ENCODE measurements at places on chromosomes 4 and X.

GRCh38 chrX:136666088-136666487 lies 18.1 kb downstream of the CD40LG start:
- no peak for DNase-seq

GRCh38 chrX:66638591-66639500 lies at the start of gene EDA2R:
Gene EDA2R, minus strand, starts transcription at chrX:66639078. Its CDS starts 23,058 bp downstream, at chrX:66616020.
- DNase-seq = peak; percentile 73

DNA sequence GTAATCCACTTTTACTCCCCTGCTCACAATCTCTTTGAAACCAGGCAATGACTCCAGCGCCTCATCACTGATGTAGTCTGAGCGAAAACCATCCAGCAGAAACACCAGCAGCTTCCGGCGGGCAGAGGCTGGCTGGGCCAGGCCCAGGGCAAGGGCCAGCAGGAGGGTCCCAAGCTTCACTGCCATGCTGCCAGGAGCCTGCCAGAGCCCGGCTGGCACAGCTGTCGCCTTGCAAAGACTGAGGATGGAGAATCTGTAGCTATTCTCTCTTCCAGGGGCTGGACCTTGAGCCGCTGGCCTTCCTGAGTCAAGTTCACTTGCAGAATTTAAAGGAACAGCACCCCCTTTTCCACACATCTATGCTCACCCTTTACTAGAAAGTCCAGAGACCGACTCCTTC lies at the start of gene ENPP6:
Gene ENPP6 (minus strand): TSS at position 240 of the 400 bp plus-strand sequence. CDS start 54 bp downstream, at position 186.
- DNase-seq = no peak

DNA sequence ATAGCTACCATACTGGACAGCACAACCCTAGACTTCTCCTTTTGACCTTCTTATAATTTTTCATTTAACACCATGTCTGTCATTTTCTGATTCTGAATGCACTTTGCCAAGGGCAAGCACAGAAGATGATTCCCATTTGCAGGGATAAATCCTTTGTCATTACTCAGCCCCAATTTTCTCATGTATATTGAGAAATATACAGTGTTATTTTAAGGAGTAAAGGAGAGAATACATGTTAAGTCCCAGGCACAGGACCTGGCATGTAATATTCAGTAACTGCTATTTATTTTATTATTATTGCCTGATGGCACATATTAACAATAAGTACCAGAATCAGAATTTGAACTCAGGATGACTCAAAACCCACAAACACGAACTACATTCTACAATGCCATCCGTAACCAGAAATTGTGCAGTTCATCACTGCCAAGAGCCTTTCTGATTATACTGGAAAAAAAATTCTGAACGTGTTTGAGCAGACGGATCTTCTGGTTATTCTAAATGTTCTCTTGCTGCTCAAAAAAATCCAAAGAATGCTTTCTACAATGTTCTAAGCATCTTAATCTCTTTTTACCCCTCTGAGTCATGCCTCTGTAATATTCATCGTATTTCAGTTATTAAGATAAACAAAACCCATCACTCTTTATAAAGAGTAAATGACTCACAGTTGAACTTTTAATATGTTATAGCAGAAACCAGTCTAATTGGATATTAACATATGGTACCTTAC lies 170.0 kb downstream of the MID1 start:
- DNase-seq = peak; percentile 59

DNA sequence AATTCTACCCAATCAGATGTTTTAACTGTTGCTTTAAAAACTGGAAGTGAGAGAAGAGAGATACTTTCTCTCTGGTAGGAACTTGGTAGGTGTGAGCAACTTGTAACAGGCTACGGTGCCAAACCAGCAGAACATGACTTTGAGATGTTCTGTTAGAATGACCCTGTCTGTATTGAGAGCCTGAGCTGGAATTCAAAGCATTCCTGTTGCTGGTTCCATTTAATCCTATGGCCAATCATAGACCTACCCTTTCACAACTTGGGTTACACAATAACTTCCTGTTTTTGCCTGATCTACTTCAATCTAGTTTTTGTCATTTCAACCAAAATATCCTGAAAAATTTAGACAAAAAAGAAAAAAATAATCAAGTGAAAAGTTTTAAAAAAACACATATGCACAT lies 1.7 kb upstream of the PRRG1 start:
- peak; percentile 25 for DNase-seq

DNA sequence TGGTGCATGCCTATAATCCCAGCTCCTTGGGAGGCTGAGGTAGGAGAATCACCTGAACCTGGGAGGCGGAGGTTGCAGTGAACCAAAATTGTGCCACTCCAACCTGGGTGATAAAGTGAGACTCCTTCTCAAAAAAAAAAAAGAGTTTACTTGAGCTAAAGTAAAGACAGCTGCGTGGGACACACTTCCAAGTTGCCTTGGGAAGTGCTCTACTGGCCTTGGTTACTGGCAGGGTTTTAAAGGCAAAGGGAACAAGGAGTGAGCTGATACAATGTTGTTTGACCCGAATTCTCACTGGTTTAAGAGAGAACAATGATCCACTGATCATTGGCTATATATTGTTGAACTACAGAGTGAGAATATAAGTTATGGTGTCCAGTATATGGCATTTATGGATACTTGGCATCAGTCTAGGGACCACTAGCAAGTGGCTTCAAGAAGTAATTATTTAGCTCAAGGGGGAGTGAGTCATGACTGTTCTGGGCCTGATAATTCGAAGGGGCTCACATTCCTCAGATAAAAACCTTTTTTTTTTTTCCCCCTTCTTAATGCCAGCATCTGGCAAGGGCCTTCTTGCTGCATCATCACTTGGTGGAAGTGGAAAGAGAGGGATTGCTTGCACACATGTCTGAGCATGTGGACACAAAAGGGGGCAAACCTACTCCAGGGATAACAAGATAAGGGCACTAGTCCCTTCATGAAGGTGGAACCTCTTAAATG lies 32.3 kb downstream of the GRK4 start:
- no peak for DNase-seq

GRCh38 chrX:110877326-110877725 lies 81.7 kb upstream of the CHRDL1 start:
- no peak for DNase-seq

- peak; percentile 67 for DNase-seq
Measured at GRCh38 chr4:5051278-5052203, at the start of gene STK32B. Gene STK32B, plus strand, starts transcription at chr4:5051480.

DNA sequence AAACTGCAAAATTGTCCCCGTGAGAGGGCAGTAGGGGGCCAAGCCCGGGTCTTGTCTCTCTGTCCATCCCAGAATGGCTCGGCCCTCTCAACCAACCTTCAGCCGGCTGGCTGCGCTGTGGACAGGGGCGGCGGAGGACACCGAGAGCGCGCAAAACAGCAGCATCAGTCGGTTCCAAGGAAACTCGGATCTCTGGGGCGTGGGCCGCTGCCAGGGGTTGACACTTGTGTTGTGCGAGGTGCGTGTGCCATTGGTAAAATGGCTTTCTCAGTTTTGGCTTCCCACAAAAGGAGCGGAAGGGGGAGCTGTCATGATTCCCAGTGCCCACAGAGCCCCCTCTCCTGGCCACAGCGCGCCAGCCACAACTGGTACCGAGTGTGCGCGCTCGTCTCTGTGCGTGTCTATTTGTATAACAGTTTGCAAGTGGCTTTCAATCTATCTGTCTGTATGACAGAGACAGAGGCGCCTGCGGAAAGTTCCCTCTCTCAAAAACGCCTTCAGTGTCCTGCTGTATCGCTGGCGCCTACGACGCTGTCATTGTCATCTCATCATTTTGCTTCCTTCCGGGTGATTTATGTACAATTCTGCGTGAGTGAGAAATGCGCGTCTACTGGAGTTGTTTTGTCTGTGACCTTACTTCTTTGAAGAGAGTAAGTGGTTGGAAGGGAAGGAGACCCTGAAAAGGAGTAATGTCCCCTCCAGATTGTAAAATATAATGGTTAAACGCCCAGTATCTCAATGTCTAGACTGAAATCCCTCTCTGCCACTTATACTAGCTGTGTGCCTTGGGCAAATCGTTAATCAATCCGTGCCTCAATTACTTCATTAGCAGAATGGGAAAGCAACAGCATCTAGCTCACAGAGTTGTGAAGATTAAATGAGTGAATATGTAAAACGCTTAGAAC lies 1.8 kb downstream of the DKK2 start:
- no peak for DNase-seq

GRCh38 chrX:107710617-107711391 lies 64.8 kb downstream of the TSC22D3 start:
- DNase-seq = peak; percentile 66

- no peak for DNase-seq
Measured at GRCh38 chr4:122073615-122074014, 78.5 kb upstream of the BLTP1 start.

DNA sequence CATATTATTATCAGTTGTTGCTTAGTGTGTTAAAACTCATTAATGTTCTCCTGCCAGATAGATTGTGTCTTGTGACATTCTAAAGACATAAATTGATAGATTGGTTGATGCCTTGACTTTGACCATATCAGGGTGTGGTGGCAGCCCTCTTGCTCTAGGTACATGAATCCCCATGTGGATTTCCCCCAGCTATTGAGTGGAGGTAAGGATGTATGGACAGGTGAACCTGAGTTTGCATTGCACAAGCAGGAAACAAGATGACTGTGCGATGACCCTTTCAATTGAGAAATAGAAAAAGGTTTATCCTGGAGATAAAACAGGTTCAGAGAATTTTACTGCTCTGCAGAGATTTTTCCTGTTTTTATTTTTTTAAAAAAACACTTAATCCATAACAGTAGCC lies 619.2 kb downstream of the SPRY1 start:
- DNase-seq = no peak

DNA sequence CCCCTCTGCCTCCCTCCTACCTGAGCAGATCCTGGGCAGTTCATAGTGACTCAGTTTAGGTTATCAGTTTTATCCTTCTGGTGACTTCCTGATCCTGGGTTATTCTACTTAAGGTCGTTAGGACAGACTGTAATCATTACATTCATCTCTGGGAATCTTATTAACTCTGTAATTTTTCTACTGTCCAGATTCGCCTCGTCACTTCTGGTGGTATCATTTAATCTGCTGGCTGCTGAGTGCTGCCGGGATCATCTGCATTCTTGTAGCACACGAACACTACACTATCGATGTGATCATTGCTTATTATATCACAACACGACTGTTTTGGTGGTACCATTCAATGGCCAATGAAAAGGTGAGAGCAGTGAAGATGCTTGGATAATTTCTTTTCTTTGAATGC lies 23.0 kb upstream of the CYP2U1 start:
- no peak for DNase-seq

DNA sequence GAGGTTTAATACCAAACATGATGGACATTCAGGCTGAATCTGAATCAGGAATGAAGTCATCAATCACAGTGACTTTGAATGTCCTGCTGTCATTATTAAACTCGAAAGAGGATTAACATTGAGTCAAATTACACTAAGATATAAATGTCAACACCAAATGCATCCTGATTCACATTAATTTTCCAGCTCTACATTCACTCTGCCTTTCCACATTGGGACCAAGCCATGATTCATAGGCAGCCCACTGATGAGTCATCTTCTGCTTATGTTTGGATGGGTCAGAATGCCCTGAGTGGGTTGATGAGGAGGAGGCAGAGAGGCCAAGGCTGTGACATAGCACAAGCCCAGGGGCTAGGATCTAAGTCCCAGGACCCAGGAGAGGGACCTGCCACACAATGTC lies 247.6 kb upstream of the RPS6KA3 start:
- DNase-seq = no peak

- no peak for DNase-seq
Measured at GRCh38 chrX:13119386-13119785, 75.0 kb upstream of the FAM9C start.

DNA sequence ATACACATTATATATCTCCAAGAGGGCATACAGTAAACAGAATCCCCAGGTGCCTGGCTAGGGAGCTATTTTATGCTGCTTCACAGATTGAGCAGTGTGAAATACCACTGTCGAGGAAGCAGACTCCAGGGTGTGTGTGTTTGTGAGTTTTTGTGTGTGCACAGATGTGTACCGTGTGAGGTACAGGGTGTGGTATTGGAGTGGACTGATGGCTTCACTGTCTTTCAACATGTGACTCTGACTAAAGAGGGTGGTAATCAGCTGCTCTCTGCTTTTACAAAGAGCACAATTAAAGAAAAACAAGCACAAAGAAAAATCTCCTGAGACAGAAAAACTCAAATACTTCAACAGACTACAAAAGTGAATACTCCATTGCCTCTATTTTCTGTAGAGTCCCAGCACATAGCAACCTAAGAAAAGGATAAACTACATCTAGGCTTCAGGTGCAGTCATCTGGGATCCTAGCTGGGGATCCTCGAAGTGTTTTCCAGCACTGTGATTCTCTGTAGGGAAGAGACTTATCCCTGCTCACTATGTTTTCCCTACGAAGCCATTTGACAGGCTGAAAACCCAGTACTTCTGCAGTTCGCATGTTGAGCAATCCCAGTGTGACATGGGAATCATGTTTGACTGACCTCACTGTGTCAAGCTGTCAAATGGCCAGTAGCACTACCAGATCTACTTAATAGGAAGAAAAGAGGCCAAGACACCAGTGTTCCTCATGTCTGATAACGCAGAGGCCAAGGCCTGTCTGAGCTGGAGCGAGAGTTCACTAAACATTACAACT lies 100.3 kb downstream of the CDS1 start:
- DNase-seq = no peak

- DNase-seq = no peak
Measured at GRCh38 chrX:47683829-47684205, 24.8 kb upstream of the UXT start.

GRCh38 chrX:9310616-9311015 lies 154.2 kb upstream of the TBL1X start:
- no peak for DNase-seq

- DNase-seq = no peak
Measured at GRCh38 chr4:80092088-80092487, 19.1 kb upstream of the ANTXR2 start.

DNA sequence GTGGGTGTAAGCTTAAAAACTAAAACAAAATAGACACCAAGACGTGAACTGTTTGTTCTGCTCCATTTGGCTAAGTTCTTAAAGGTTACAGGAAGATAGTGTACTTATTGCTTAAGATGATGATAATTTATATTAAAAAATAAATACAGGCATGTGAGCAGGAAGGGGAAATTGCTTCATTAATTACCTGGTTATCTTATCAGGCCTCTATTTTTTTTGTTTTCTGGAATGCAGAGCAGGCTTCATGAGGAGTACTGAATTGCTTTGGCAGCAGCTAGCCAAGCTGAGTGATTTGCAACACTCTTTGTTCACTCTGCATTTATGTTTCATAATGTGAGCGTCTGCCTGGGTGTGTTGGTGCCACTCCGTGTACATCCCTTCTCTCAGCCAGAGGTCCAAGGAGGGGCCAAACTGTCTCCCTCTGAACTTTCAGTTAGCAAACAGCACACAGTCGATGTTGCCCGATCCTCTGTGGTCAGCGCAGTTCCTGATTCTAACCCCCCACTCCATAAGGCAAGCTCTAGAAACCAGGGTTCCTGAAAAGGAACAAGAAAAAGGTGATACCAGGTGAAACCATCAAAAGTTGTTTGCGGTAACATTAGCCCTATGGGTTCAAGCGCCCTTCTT lies 348.2 kb downstream of the SPRY1 start:
- no peak for DNase-seq

- peak; percentile 79 for DNase-seq
Measured at GRCh38 chrX:46180258-46180687, 364.9 kb downstream of the ZNF674 start.

DNA sequence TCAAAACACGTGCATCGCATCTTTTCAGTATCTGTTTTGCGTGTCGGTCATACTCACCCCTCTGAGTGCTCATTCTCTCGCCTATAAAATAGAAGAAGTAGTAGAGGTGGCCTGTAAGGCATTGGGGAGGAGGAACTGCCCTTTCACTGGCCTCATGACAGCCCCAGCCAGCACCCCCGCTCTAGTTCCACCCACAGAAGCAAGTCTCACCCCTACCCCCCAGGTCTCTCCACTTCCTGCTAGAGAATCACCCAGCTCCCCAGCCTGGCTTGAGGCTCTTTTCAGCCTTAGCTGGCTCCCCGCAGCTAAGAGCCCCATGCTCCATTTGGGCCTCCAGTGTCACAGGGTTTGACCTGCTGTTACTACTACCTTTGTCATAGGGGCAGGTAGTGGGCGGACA lies 11.8 kb downstream of the HDAC6 start:
- no peak for DNase-seq

Data from AG09319 (cell line).